ENCODE measurements at places on chromosomes 6 and 20.

- DNase-seq, result no peak
Observed at GRCh38 chr20:48817367-48818030, 10.3 kb downstream of the PREX1 start.

DNA sequence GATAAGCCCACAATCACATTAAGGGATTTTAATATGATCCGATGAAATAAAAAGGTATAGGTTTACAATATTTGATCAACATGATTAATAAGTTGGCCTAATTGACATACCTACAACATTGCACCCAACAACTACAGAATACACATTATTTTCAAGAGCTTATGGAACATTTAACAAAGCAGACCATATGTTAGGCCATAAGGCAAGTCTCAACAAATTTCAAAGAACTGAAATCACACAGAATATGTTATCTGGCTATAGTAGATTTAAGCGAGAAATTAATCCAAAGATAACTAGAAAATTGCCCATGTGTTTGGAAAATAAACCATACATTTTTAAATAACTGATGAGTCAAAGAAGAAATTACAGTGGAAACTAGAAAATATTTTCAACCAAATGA is 126.0 kb upstream of the KCNG1 start:
- DNase-seq, result no peak

GRCh38 chr6:142378138-142378875 is 76.5 kb downstream of the ADGRG6 start:
- DNase-seq, result no peak

DNA sequence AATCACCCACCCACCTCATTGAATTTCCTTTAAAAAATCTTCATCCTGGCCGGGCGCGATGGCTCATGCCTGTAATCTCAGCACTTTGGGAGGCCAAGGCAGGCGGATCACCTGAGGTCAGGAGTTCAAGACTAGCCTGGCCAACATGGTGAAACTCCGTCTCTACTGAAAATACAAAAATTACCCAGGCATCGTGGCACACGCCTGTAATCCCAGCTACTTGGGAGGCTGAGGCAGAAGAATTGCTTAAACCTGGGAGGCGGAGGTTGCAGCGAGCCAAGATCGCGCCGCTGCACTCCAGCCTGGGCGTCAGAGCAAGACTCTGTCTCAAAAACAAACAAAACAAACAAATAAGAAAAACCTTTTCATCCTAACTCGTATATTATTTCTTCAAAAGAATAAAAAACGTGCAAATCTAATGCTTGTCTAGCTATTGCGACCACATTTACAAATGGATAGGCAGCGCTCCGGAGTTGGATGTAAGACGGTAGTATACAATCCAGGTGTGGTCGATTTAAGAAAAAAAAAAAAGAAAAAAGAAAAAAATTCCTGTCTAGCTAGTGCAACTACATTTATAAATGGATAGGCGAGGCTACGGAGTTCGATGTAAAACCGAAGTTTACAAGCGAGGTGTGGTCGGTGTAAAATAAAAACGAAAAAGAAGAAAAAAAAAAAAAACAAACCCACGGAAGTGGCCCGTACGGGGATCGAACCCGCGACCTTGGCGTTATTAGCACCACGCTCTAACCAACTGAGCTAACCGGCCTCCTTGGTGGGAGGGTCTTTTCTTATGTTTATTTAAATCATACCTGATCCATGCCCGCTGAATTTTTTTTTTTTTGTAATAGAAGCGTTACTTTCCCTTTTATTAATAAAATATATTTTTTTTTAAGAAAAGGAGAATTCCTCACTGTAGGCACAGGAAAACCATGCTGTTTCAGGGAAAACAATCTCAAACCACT is 70.7 kb upstream of the PRSS16 start:
- peak; percentile 76 for DNase-seq

DNA sequence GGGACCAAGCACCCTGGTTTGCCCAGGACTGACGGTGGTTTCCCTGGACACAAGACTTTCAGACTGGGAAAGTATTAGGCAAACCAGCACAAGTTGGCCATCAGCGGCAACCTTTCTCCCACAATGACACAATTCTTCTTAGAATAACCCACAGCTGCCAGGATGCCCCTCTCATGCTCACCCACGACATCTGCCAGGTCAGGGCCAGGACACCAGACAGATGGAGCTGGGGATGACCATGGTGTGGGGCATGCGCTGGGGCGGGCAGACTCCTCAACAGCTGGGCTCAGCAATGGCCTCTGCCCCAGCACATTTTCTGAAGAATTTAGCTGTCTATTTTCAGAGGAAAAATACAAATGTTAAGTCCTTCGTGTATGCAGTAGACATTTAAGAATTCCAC is 226.4 kb downstream of the FNDC1 start:
- DNase-seq, result no peak

- no peak for DNase-seq
Observed at GRCh38 chr6:66508433-66508832, 801.4 kb upstream of the EYS start.

DNA sequence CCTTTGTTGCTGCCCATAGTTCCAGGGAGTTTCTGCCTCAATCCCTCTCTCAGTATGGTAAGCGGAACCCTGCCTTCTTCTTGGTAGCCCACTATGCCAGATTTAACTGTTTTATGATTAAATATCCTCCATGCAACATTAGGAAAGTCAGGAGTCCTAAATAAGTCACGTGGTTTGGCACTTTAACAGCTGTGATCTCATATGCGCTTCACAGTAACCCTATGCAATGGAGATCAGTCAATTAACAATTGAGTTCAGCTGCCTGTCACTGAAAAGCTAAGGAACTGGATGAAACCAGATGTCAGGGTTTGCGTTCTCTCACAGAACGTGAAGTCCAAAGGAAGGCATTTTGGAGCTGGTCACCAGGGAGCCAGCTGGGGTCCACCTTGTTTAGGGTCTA is 81.6 kb downstream of the PSMB1 start:
- no peak for DNase-seq

- DNase-seq, result no peak
Observed at GRCh38 chr6:148240861-148241477, 101.7 kb upstream of the SASH1 start.

DNA sequence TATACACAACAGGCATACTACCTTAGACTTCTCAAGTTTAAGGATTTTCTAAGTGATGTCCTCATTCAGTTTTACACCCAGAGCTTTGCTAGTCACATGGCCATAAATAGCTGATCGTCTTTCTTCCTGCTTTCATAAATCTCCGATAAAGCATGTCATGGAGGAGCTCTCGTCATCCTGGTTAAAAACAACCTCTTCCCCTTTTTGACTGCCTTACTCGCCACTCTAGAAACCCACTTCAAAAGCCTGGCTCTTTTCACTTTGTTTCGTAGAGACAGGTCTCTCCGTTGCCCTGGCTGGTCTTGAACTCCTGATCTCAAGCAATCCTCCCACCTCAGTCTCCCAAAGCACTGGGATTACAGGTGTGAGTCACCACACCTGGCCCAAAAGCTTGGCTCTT is 67.0 kb upstream of the SMIM29 start:
- peak; percentile 6 for DNase-seq

- peak; percentile 58 for DNase-seq
Observed at GRCh38 chr20:31722257-31723068, at the start of gene BCL2L1. BCL2L1 (minus strand) TSS chr20:31722868; CDS start chr20:31722218, 650 bp downstream.

Measured in central memory CD4-positive, alpha-beta T cell (primary cell).